Hippocampal formation (tissue), 2 donors: ENCODE measurements at places on chromosomes 13 and 19.

DNA sequence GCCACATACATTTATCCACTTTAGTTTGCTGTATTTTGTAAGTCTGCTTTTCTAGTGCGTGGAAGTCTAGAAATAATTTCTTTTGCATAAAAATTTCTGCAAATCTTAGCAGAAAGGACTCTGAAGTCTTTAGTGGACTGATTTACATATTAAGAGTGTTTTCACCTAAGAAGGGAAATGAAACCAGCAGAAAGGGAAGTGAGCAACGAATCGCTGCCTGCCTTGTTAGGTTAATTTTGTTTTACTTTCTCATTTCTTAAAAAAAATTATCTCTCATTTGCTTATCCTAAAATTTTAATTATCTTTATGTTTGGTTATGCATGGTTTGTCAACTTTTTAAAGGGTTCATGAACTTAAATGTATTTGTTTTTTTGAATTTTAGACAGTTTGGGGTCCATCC lies 767 bp upstream of the GPR18 start:
- DNase-seq = no peak

DNA sequence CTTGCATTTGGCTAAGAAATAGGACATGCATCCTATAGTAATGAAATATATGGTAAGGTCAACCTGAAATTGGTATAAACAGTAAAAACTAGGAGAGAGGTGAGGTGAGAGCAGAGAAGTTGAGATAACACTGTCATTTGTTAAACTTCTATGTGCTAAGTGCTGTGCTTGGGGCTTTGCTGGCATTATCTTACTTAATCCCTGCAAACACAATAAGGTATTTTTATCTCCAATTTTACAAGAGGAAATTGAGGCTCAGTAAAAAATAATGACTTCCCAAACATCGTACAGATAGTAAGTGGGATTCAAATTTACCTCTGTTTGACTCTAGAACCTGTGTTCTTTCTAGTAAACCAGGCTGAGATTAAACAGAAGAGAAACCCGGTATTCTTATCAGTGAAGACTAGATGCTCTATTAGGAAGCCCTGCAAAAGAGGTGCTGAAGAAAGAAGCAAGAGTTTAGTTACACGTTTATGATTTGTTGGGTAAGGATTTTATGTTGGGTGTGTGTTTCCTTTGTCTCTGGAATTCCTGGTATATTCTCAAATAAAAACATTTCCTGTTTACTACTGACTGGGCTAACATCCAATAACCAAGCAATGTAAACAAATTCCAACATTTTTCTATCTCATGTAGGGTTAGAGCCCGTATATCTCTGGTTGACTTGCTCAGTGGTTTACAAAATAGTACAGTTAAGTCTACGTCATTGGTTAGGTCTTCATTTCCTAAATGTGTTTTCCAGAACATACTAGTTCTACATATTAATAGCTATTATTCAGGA lies 137.3 kb upstream of the FNDC3A start:
- no peak for DNase-seq

GRCh38 chr13:51729866-51730553 lies 74.0 kb downstream of the DHRS12 start:
- no peak for DNase-seq

- no peak for DNase-seq
These were observed 26.5 kb downstream of the NUMBL start for GRCh38 chr19:40663695-40664692.

GRCh38 chr13:101655435-101655834 lies 203.0 kb downstream of the ITGBL1 start:
- no peak for DNase-seq
